ENCODE measurements at places on chromosomes 12 and 14.

DNA sequence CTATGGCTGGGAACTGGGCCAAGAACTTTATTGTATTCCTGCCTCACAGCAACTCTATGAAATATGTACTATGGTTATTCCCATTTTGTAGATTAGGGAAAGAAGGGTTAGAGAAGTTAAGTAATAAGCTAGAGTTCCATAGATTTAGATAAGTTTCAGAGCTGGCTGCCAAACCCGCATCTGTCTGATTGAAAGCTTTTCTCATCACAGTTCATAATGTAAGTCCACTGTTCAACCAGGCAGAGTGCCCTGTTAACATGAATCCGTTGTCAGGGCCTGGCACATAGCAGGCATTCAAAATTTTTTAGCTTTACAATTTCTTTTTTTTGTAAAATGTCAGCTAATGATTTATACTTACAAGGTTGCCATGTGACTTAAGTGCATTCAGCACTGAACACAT, 467.3 kb downstream of the NRXN3 start:
- no peak for DNase-seq

DNA sequence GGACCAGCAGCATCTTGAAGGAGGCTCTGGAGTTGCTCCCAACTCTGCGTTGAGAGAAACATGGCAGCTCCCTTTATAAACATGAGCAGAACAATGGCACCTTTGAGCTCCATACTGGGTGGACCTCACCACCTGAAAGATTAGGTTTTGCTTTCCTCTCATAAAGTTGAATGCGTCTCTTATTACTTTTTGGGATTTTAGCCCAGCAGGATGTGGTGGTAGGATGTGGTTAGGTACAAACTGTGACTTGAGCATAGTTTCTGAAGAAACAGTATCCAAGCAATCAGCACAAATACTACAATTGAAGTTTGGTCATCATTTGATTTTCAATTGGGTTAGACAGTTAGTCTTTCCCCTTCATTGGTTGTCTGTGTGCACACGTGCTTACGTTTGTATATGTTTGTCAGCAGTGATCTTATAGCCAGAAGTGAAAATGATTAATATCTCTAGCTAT, at the start of gene PRR4:
TSS of gene PRR4 (minus strand) at position 51 of the 454 bp plus-strand sequence. CDS start at position 13, 38 bp downstream.
- DNase-seq: no peak

- no peak for DNase-seq
Measured at GRCh38 chr14:59274991-59275391, 86.5 kb downstream of the DAAM1 start.

DNA sequence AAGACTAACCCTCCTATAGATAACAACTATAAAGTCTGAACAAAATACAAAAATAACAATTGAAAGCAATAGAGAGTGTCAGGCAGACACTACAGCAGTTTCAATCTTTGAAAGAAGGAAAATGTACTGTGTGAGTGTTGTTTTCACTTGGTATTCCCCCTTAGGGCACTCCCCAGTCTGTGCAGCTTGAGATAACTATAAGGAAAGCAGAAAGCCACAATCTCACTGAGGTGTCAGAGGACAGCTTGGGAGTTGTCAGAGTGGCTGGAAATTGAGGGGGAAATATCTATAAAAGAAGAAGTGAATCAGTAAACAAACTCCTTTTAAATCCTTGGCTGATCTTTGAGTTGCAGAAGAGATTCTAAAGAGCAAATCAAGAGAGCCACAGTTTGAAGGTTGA, 364.8 kb downstream of the NELL2 start:
- DNase-seq: no peak

DNA sequence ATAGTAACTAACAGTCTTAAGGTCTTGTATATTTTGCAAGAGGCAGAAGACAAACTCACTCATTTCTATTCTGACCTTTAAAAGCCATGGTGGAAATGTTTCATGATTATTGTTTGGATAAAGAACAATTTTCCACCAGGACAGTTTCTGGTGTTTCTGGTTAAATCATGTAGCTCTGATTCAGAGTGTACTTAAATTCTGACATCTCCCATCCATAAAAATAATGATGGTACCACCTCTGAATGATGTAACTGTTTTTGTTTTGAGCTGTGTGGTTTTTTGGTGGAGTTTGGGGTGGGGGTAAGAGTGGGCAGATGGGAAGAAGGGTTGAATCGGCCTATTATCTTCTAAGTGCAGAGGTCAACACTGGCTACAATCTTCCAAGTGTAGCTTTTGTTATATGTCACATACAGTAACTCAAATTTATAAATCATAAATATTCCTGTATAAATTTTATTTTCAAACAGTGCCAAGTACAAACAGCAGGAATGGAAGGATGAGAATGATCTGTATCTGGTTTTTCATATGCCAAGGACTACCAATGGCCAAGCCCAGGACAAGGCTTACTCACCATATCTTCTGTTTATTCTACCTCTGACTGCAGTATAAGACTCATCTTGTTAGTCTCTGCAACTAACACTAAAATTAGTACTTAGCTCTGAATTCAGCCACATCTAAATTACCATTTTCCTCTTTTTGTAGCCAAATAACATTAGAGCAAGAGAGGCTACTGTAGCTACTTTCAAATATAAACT, 108.7 kb downstream of the BCAT1 start:
- no peak for DNase-seq

DNA sequence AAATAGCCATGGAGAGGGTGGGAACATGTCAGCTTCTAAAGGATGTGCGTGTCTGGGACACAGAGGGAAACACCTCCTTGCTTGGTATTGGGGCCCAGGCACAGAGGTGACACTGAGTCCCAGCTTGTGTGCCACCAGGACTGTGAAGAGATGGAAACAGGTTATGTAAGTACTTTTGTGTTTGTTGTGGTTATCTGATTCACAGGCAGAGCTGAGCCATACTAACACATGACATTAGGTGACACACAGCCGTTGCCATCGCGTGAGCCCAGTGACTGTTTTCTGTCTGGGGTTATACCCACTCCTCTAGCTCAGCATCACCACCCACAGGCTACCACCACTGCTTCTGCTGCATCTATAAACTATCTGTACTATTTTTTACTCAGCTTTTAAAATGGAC, 12.1 kb upstream of the FLVCR2 start:
- no peak for DNase-seq

All from LoVo (cell line).